Neural crest cell (in vitro differentiated cells): ENCODE measurements at places on chromosomes 6 and 20.

DNA sequence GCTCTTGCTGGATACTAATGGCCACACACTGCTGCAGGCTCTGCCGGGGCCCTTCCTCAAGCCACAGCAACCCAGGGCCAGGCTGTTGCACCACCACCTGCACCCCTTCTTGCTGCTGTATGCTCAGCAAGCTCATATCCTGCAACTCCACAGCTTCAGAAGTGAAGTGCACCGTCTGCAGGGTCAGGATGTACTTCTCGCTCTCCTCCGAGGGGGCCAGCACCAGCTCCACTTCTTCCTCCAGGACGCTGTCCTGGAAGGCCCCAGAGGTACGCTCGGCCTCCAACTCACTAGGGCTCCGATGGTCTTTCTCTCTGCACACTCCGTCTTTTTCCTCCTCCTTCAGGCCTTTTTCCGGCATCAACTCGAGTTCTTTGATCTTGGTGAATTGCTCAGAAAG lies 1.2 kb downstream of the CTCFL start:
- DNase-seq: no peak

GRCh38 chr6:19757036-19757435 lies 80.1 kb upstream of the ID4 start:
- no peak for DNase-seq

DNA sequence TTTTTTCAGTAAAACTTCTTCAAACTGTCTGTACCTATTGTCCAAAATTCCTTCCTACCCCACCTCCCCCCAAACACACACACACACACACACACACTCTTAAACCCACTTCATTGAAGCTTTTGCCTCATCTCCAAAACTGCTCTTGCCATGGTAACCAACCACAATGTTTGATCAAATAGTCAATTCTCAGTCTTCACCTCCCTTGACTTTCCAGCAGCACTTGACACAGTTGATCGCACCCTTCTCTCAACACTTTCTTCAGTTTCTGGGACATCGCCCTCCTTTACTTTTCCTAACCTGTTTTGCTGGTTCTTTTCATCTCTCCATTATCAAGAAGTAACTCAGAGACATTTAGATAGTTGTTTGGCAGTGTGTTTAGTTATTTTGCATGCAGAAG lies 71.5 kb upstream of the COL21A1 start:
- no peak for DNase-seq

GRCh38 chr20:20482453-20482852 lies 114.5 kb downstream of the INSM1 start:
- no peak for DNase-seq

DNA sequence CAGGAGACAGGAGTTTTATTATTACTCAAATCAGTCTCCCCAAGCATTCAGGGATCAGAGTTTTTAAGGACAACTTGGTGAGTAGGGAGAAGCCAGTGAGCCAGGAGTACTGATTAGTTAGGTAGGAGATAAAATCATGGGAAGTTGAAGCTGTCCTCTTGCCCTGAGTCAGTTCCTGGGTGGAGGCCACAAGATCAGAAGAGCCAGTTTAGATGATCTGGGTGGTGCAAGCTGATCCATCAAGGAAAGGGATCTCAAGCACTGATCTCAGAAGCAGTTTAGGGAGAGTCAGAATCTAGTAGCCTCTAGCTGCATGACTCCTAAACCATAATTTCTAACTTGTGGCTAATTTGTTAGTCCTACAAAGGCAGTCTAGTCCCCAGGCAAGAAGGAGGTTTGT lies 706.5 kb upstream of the MAP3K7 start:
- no peak for DNase-seq
